Kidney epithelial cell (primary cell): ENCODE measurements at places on chromosomes 11 and 22.

DNA sequence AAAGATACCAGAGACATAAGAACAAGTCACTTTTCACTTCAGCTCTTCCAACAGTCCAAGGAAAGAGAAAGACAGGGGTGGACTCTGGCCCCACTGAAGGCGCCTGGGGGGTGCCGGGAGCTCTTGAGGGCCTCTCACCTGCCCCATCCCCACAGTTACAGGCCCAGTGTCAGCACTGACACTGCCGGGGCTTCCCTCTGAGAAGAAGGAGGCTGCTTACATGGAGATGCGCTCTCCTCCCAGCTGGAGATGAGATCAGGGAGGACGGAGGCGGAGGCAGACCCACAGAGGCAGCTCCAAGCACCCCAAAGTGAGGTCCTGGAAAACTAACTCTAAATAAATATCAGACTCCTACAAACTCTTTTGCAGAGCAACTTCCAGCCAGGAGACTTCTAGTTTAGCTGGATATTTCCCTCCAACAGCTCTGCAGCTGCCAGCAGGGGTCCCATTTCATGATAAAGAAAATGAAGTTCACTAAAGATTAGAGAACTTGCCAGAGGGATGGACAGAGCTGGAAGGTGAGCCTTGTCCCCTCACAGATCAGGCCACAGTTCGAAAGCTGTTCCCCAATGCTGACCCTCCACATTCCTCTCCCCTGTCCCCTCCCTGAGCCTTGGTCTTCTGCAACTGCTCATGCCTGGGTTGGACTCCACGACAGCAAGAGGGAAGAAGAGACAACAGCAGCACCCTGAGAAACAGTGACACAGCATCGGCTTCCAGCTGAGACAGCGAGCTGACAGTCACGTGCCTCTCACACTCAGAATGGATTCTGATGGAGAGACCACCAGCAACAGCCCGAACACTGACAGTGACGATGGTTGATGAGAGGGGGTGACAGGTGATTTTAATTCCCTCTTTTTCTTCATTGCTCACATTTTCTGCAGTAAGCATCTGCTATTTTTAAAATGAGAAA, 5.8 kb downstream of the CARS1 start:
- DNase-seq, result no peak

- no peak for DNase-seq
These were observed 133.2 kb downstream of the ADAMTS15 start for GRCh38 chr11:130581646-130582045.

- no peak for DNase-seq
These were observed 1.4 kb upstream of the SIGIRR start for GRCh38 chr11:416051-416756.

- no peak for DNase-seq
These were observed 53.8 kb upstream of the MPEG1 start for GRCh38 chr11:59266491-59266890.

DNA sequence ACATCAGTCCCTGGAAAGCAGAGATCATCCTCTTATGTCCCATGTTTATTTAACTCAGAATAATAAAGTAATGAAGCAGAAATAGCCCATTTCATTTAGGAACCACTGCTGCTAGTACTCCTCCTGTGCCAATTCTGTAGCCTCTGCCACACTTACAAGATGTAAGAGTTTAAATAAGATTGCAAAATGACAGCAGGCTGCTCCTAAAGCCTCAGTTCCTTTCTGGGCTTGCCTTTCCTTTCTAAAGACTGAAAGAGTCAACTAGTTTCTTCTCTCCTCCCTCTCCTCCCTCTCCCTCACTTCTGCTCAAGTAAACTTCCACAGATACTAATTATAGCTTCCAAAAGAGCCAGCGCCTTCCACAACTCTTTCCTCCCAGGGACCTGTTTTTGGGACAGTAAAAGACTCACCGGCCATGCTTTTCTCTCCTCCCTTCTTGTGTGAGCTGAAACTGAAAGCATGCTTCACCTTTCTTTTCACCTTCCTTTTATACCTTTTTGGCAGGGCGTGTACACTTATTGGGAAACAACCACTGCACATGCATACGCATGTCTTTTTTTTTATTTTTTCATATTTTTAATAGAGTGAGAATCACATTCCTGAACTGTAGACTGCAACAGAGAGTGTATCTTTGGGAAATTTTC, 26.1 kb upstream of the CARD16 start:
- DNase-seq, result no peak

DNA sequence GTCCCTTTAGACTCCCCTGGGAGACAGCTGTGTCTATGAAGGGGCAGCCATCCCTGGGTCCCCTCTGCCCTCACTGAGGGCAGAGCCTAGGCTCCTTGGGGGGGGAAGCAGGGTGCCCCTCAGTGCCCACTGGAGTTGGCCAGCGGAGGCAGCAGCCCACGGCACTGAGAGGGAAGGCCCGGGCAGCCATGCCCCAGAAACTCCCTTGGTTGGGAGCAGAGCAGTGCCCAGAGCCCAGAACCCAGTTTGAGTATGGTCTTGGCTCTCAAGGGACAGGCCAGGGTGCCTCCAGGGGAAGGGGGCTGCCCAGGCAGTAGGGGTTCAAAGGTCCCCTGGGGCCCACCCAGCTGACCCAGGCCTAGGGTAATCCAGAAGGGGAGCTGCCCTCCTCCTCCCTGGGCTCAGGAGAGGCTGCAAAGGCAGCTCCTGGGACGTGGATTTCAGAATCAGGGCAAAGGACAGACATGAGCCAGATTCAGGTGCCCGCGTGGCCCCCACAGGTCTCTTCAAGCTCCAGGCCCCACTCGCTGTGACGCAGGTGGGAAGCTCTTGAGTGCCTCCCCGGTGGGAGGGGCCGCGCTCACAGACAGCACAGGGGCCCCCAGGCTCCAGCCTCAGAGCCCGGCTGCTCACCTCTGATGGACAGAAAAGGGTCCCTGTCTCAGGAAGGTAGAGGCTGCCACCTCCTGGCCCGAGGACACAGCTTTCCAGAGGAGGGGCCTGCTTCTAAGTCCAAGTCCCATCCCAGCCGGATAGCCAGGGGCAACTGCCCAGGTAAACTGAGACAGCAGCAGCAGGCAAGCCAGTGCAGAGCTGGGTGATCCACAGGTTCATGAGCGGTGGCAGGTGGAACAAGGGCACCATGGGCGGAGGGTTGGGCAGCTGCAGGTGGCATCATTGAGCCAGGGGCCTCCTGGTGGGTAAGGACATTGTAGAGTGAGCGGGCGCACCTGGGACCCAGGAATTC, 2.6 kb downstream of the C11orf21 start:
- DNase-seq, result no peak

- DNase-seq, result no peak
These were observed 859 bp upstream of the BIRC3 start for GRCh38 chr11:102316346-102316904.

- no peak for DNase-seq
These were observed 26.1 kb upstream of the SLC25A1 start for GRCh38 chr22:19204640-19205039.

- DNase-seq, result no peak
These were observed 12.7 kb downstream of the MAP6 start for GRCh38 chr11:75656044-75656727.
